Fibroblast of skin of left quadriceps (primary cell): ENCODE measurements at places on chromosomes 3 and 15.

DNA sequence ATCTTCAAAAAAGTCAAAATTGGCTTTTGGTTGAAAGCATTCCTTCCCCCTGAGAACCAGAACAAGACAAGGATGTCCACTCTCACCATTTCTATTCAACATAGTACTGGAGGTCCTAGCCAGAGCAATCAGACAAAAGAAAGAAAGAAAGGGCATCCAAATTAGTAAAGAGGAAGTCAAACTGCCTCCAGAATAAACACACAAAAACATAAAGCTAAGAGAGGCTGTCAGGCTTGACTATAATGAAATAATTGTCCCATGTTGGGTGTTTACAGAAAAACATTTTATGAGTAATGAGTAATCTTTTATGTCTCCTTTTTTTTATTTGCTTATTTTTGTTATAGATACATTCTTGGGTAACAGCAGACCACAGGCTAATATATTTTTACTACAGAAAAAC, 18.3 kb upstream of the FAM240A start:
- no peak for DNase-seq

GRCh38 chr3:14377838-14378169, 24.6 kb upstream of the SLC6A6 start:
- DNase-seq = no peak

GRCh38 chr3:177981576-177981975, 554.7 kb upstream of the KCNMB2 start:
- DNase-seq = no peak

DNA sequence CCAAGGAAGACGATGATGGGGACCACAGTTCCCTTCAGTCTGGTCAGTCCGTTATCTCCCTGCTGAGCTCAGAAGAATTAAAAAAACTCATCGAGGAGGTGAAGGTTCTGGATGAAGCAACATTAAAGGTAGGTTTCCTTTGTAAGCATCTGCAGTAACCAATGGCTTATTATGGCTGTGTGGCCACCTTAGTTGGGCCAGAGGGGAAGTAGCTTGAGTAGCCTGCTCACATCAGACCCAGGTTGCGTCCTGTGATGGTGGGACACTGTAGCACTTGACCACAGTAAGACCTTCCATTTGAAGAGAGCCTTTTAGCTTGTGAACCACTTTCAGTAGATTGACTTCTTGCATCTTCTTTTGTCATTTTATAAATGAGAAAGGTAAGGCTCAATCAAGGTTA, 22.6 kb downstream of the STARD5 start:
- no peak for DNase-seq

DNA sequence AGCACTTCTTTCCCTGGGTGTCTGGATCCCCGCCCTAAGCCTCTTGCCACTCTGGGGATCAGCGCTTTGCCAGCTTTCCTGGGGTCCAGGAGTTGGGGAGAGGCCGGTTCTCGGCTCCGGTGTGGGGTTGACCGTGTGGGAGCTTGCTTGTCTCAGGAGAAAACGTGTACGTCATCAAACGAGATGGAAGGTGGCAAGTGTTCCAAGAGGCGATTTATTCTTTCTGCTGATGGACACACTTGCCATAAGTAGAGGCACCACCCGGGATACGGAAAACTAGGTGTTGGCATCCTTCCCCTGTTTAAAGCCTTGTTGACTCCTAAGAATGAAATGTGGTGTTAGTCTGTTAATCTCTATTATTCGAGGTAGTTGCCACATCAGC, 295 bp downstream of the ZWILCH start:
- DNase-seq = peak; percentile 4
